Activated CD4-positive, alpha-beta T cell treated with anti-CD3 and anti-CD28 coated beads, Interleukin-2, amount 50 U/mL, for 1 hour (primary cell): ENCODE measurements at places on chromosomes 11 and 22.
A peak's percentile ranks its signal among the peaks of the same experiment; 100 is the strongest.

GRCh38 chr11:11454671-11455223 lies 101.7 kb upstream of the CSNK2A3 start:
- DNase-seq, result no peak

DNA sequence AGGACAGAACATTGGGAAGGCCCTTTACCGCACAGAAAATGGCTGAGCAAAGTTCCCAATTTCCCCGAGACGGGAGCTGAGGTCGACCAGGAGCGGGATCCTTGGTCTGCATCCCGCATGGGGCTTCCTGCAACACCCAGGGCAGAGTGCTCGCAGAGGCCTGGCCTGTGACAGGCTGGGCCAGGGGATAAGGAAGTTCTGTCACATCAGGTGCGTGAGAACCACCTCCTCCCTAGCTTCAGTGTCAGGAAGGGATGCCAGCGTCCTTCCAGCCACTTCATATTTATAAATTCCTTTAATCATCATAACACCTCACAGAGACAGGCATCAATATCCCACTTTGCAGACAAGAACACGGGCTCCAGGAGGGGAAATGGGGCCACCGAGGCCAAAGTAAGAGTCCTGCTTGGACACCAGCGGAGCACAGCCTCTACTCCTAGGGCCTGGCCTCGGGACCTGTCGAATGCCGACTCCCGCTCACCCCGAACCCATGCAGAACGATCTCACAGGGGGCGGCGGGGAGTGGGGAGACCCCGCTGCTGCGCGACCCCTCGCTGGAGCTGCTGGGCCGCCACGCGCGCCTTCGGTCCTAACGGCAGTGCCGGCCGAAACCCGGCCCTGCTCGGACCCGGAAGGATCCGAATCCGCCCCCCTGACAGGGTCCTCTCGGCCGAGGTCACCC lies 532 bp downstream of the BET1L start:
- DNase-seq, result no peak

- no peak for DNase-seq
Observed at GRCh38 chr11:47413908-47414684, 5.7 kb downstream of the SLC39A13 start.

DNA sequence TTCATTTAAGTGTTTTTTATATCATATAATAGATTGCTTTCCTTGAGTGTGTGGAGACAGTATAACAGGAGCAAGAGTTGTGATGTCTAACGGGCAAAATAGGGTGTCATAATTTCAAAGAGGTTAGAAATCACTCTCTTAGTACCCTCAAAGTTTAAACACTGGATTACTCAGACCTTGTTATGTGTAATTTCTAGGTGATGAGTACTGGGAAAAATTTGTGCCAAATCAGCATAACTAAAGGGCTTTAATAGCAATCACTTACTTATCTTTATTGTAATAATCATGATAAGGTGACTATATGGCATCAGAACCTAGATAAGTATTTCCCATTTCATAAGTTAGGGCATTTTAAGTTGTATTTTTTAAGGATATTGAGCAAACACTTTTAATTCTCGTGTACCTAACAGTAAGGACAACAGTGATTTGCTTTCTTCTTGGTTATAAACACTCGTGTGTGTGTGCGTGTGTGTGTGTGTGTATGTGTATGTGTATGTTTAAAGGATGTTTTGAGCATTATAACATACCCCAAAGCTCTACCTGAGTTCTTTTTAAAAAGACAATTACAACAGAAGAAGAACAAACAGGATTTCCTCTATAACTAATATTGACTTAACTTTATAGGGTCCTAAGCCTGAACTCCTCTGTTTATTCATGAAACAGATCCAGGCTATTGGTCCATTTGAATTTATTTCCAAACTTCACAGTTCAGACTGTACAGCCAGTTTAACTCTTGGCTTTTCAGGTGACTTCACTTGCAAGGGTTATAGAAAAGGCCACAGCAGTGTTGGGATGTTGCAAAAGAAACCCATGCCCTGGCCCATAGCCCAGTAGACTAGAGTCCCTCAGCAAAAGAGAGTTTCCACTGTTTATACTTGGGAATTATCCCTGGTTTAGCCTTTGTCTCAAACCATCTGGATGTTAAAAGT lies 23.7 kb upstream of the PDE3B start:
- DNase-seq, result no peak

- DNase-seq, result no peak
Observed at GRCh38 chr11:121587182-121587581, 134.4 kb upstream of the SORL1-AS1 start.

DNA sequence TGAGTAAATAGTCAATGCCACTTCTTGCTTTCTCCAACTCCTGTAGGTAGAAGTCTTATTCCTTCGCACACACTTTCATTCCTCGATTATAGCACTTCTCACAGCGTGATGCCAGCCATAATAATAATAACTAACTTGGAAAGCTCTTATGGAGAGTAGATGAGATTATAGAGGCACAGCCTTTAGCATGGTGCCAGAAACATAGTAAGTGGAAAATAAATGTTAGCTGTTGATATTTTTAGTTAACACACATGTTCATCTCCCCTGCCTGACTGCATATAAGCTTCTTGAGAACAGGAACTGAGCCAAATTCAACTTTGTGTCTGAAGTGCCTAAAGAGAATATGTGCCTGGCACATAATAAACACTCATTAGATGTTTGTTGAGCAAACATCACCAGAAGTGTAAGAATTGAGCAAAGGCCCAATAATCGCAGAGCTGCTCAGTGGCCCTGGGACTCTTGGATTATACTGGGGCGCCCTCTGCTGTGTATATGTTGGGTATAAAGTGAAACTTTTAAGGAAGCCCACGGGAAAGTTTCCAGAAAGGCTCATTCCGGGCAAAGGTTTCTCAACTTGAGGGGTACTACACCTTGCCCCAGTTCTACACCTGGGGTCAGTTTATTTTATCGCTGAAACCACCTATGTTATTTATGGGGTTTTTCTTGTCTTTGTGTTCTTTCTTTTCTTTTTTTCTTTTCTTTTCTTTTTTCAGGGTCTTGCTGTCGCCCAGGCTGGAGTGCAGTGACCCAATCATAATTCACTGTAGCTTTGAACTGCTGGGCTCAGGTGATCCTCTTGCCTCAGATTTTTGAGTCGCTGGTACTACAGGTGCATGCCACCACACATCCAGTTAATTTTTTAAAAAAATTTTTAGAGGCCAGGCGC lies 22.3 kb downstream of the SLN start:
- peak; percentile 50 for DNase-seq

GRCh38 chr11:130125638-130126037 lies 33.9 kb upstream of the ST14 start:
- no peak for DNase-seq
